ENCODE measurements at places on chromosomes 1 and 21. TPM values are rescaled to one million over a fixed set of nuclear protein-coding genes. Genes with fewer than 3 reads are reported as not detected.

The JAM2 gene
- not detected for total RNA-seq

DNA sequence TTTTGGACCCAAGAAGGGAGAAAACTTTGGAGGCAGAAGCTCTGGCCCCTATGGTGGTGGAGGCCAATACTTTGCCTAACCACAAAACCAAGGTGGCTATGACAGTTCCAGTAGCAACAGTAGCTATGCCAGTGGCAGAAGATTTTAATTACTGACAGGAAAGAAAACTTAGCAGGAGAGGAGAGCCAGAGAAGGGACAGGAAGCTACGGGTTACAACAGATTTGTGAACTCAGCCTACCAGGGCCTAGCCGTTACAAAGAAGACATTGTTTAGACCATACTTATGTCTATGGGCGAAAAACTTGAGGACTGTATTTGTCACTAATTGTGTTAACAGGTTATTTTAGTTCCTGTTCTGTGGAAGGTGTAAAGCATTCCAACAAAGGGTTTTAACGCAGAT, 10.4 kb upstream of the ACOT11 start:
- H3K27ac ChIP-seq = no peak overlapping the region
- peaks cover 3% of the 10 kb centered on the region for H3K4me1 ChIP-seq
- H3K36me3 ChIP-seq = peaks cover 10% of the 10 kb centered on the region

DNA sequence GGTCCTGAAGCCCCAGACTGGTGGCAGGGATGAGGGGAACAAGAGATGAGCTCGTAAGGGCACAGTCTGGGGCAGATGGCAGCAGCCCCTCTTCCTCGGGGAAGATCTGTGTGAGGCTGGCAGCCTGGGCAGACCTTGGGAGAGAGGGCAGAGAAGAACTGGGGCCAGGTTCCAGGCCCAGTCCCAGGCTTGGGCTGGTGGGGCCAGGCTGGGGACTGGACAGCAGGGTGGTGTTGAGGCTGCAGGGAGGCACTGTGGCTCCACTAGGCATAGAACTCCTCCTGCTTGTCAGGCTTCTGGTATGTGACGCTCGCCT, 35.7 kb downstream of the SDC3 start:
- H3K4me1 ChIP-seq = no peaks in the 10 kb centered on the region
- no peak overlapping the region for H3K4me3 ChIP-seq
- no peak overlapping the region for H3K27ac ChIP-seq
- peaks cover 6% of the 10 kb centered on the region for H3K36me3 ChIP-seq
- H3K27me3 ChIP-seq = no peaks in the 10 kb centered on the region

GRCh38 chr1:153253693-153254092, 5.8 kb upstream of the LORICRIN start:
- no peaks in the 10 kb centered on the region for H3K36me3 ChIP-seq
- peaks cover 89% of the 10 kb centered on the region for H3K27me3 ChIP-seq
- H3K27ac ChIP-seq = no peak overlapping the region
- no peak overlapping the region for H3K4me3 ChIP-seq
- DNase-seq = no peak

The KANK4 gene
- total RNA-seq = not detected

DNA sequence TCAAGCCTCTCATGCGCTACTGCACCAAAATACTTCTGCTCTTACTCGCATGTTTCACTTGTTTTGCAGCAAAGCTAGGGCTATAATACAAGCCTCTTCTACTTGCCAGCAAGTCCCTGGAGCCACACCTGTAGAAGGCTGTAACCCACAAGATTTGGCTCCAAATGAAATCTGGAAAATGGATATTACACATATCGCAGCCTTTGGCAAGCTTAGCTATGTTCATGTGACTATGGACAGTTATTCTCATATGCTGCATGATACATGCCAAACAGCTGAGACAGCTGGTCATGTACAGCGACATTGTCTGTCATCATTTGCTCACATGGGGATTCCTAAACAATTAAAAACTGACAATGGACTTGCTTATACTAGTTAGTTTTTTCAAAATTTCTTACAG, 270.3 kb downstream of the COL11A1 start:
- H3K4me3 ChIP-seq = no peak overlapping the region
- H3K27ac ChIP-seq = no peak overlapping the region
- H3K4me1 ChIP-seq = no peaks in the 10 kb centered on the region
- H3K36me3 ChIP-seq = no peaks in the 10 kb centered on the region

The NR1I3 gene
- total RNA-seq = not detected

GRCh38 chr1:153945131-153945794, 1.3 kb downstream of the DENND4B start:
- H3K27me3 ChIP-seq = no peaks in the 10 kb centered on the region
- DNase-seq = peak; percentile 35
- peaks cover 17% of the 10 kb centered on the region for H3K4me1 ChIP-seq
- peak overlapping the region; percentile 86 for H3K4me3 ChIP-seq
- H3K27ac ChIP-seq = peak overlapping the region; percentile 59

DNA sequence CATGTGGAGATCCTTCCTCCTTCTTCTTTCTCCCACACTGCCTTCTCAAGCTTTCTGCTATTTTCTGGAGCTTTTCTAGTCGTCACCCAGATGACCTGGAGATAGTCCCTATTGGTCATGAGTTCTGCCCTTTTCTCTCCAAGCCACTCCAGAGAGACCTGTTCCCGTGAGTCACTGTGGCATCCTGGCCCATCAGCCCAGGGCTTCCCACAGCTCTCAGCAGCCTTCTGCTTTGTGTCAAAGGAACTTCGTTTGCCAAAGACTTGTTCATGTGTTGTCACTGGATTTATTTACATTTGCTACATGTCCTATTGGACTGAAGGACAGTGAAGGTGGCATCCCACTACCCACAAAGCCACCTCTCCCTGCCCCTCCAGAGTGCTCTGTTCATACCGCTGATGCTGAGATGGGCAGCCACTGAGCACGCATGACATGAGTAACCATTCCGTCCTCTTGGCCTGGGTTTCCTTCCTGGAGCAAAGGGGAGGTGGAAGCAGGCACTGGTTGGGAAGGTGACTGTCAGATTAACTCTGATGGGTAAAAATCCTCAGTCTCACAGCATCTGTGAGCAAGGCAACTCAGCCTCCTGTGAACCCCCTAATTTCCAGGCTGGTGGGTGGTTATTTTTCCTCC, 119.2 kb downstream of the EDEM3 start:
- no peak overlapping the region for H3K4me3 ChIP-seq
- no peak for DNase-seq
- no peaks in the 10 kb centered on the region for H3K27me3 ChIP-seq
- no peaks in the 10 kb centered on the region for H3K4me1 ChIP-seq

GRCh38 chr1:228920831-228921230, 185.6 kb downstream of the RHOU start:
- no peaks in the 10 kb centered on the region for H3K27me3 ChIP-seq
- no peaks in the 10 kb centered on the region for H3K36me3 ChIP-seq
- peaks cover 16% of the 10 kb centered on the region for H3K4me1 ChIP-seq
- H3K4me3 ChIP-seq = no peak overlapping the region

DNA sequence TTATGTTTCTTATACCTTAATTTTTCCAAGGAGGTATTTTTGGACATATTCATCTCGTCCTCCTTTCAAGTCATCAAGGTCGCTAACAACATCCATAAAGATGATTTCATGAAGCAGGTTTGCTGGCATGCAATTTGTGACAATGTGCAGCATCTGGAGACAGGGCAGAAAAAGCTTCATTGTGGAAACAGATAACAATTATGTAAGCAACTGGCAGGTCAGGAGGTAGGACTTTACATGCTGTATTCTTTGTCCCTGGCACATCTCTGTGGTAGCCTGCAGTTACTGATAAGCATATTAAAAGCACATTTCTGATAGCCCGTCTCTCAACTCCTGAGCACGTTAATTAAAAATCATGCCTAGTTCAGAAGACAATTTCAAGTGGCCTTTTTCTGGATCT, 156.8 kb downstream of the LEPR start:
- no peaks in the 10 kb centered on the region for H3K36me3 ChIP-seq
- H3K4me3 ChIP-seq = no peak overlapping the region
- DNase-seq = no peak
- H3K27ac ChIP-seq = no peak overlapping the region
- no peaks in the 10 kb centered on the region for H3K27me3 ChIP-seq

DNA sequence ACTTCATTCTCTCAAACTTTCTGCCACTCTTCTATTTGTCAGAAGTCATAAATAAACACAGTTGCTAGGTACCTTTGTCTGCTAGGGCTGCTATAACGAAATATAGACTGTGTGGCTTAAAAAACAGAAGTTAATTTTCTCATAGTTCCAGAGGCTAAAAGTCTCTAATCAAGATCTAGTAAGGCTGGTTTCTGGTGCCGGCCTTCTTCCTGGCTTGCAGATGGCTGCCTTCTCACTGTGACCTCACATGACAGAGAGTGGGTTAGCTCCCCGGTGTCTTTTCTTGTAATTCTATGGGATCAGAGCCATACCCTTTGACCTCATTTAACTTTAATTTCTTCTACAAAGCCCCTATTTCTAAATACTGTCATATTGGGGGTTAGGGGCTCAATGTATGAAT, 5.9 kb downstream of the PDC start:
- no peak overlapping the region for H3K4me3 ChIP-seq
- H3K27ac ChIP-seq = no peak overlapping the region
- H3K27me3 ChIP-seq = no peaks in the 10 kb centered on the region
- DNase-seq = no peak

GRCh38 chr1:177208920-177209319, 38.2 kb downstream of the BRINP2 start:
- no peak for DNase-seq
- peaks cover 13% of the 10 kb centered on the region for H3K27me3 ChIP-seq
- no peaks in the 10 kb centered on the region for H3K36me3 ChIP-seq
- no peak overlapping the region for H3K27ac ChIP-seq

- peaks cover 20% of the 10 kb centered on the region for H3K36me3 ChIP-seq
- H3K4me3 ChIP-seq = no peak overlapping the region
- no peaks in the 10 kb centered on the region for H3K27me3 ChIP-seq
Observed at GRCh38 chr1:153803470-153804056, 28.4 kb downstream of the SLC27A3 start.

The TMEM79 gene
- total RNA-seq = 12.9 TPM

The KIF26B gene
- 0.86 TPM for total RNA-seq

GRCh38 chr1:226951286-226952117, 11.4 kb downstream of the COQ8A start:
- H3K27ac ChIP-seq = no peak overlapping the region
- H3K4me1 ChIP-seq = peaks cover 8% of the 10 kb centered on the region
- H3K4me3 ChIP-seq = no peak overlapping the region
- no peak for DNase-seq

- DNase-seq = no peak
- H3K27me3 ChIP-seq = peaks cover 93% of the 10 kb centered on the region
- H3K4me3 ChIP-seq = no peak overlapping the region
- H3K4me1 ChIP-seq = no peaks in the 10 kb centered on the region
- no peak overlapping the region for H3K27ac ChIP-seq
Observed at GRCh38 chr21:44687671-44688070, 5.7 kb upstream of the KRTAP12-1 start.

The TCP10L gene
- not detected for total RNA-seq

- no peaks in the 10 kb centered on the region for H3K4me1 ChIP-seq
- no peak overlapping the region for H3K4me3 ChIP-seq
- no peak overlapping the region for H3K27ac ChIP-seq
- H3K27me3 ChIP-seq = no peaks in the 10 kb centered on the region
- DNase-seq = no peak
Observed at GRCh38 chr1:118744420-118744819, 243.7 kb downstream of the TBX15 start.

- H3K27ac ChIP-seq = peak overlapping the region; percentile 53
- peak overlapping the region; percentile 28 for H3K4me3 ChIP-seq
- H3K4me1 ChIP-seq = peaks cover 68% of the 10 kb centered on the region
- peak; percentile 76 for DNase-seq
- peaks cover 20% of the 10 kb centered on the region for H3K36me3 ChIP-seq
Observed at GRCh38 chr1:234866007-234866866, 256.3 kb upstream of the IRF2BP2 start.

The BTG3 gene
- total RNA-seq = 28.0 TPM

DNA sequence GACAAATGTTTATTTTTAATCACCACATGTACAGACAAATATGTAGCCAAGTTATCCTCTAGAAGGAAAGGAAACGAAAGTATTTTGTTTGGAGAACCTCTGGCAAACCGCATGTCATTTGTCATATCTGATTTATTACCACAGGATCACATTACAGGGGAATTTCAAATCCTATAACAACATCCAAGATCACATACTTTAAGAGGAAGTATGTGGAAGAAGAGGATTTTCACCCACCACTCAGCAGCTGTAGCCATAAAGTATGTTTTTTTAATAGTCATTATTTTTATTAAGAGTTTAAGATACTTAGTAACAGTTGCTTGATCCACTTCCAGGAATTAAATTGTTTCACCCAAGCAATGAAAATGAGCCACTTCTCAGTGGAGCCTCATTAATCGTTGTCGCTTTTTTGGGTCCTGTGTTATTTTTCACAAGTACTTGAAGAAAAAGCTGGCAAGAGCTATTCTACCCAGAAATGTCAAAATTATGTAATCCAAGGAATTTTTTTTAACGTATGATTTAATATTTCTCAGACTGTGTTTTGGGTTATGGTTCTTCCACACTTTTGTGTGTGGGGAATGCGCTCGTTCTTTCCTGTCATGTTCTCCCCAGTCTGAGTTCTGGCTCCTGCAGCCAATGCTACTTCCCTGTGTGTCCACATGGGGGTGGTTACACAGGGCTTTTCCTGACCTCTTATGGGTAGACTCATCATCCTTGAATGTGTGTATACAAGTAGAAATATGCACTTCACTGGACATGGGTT, 6.9 kb downstream of the SERTAD4 start:
- H3K36me3 ChIP-seq = peaks cover 25% of the 10 kb centered on the region
- H3K4me1 ChIP-seq = peaks cover 44% of the 10 kb centered on the region
- peak; percentile 36 for DNase-seq
- no peaks in the 10 kb centered on the region for H3K27me3 ChIP-seq
- peak overlapping the region; percentile 20 for H3K27ac ChIP-seq
- no peak overlapping the region for H3K4me3 ChIP-seq

DNA sequence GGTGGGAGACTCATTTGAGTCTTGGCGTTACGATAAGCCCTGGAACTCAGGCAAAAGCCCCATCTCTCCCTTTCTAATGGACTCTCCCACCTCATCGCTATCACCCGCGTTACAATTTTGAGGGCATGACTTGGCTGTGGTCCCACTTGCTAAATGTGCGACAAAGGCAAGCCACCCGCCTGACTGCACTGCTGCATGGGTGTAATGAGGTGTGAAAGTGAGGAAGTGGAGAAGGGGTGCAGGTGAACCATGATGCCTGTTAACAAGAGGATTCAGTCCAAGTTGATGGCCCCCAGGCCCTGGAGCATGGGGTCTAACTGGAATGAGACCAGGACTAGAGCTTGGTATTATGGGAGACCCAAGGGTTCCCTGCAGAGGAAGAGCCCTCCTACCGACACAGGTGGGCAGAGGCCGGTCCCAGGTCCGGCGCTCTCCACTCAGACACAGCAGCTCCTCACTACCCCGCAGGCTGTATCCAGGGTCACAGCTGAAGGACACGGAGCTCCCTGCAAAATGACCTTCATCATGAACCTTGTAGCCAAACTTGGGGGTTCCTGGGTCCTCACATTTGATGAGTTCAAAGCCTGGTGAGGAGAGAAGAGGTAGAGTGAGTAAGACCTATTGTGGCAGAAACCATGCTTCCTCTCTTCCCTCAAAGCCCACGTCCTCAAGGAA, 165.4 kb upstream of the HMGB4 start:
- H3K27me3 ChIP-seq = peaks cover 38% of the 10 kb centered on the region
- no peak for DNase-seq
- no peak overlapping the region for H3K27ac ChIP-seq
- H3K4me3 ChIP-seq = no peak overlapping the region
- no peaks in the 10 kb centered on the region for H3K4me1 ChIP-seq

GRCh38 chr1:168375566-168376300, 95.1 kb downstream of the TBX19 start:
- no peaks in the 10 kb centered on the region for H3K27me3 ChIP-seq
- H3K27ac ChIP-seq = no peak overlapping the region
- no peak overlapping the region for H3K4me3 ChIP-seq
- no peaks in the 10 kb centered on the region for H3K4me1 ChIP-seq

The TDRD5 gene
- total RNA-seq = not detected

GRCh38 chr1:185360714-185361113, 43.7 kb upstream of the IVNS1ABP start:
- peaks cover 6% of the 10 kb centered on the region for H3K4me1 ChIP-seq
- H3K4me3 ChIP-seq = no peak overlapping the region
- H3K27me3 ChIP-seq = no peaks in the 10 kb centered on the region
- DNase-seq = no peak
- no peak overlapping the region for H3K27ac ChIP-seq
- no peaks in the 10 kb centered on the region for H3K36me3 ChIP-seq
